Activated CD4-positive, alpha-beta T cell treated with anti-CD3 and anti-CD28 coated beads, Interleukin-2, amount 50 U/mL, for 24 hours (primary cell): ENCODE measurements at places on chromosomes 2 and 18.
A peak's percentile ranks its signal among the peaks of the same experiment; 100 is the strongest.

DNA sequence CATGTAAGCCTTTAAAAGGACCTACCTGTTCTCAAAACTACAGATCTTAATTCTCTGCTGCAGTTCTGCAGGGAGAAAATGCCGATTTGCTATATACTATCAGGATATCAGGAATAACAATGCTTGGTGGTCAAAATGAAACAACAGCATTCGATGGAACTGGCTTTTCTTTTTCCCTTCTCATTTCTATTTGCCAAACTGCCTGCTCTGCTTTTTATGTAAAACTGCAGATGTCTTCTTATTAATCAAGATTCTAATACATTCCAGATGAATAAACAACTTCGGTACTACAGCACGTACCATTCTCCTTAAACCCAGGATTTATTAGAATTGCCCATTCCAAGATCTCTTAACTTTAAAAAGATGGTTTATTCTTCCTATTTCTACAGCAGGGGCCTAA is 100.9 kb downstream of the ZNF521 start:
- DNase-seq: no peak

DNA sequence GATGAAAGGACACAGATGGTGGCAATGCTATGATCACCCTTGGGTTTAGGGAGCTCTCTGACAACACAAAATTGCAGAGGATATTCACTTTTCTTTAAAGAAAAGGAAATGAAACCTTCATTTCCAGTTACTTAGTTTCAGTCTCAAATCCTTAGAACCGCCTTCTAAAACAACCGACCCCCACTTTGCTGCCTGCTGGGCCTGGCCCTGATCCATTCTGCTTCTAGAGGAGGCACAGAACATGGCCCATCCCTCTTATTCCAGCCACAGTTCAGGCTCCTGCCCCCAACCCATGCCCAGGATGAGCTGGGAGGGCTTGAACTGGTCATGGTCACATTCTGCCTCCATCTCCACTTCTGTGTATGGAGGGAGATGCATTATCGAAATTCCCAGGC is 311.6 kb downstream of the EN1 start:
- no peak for DNase-seq

DNA sequence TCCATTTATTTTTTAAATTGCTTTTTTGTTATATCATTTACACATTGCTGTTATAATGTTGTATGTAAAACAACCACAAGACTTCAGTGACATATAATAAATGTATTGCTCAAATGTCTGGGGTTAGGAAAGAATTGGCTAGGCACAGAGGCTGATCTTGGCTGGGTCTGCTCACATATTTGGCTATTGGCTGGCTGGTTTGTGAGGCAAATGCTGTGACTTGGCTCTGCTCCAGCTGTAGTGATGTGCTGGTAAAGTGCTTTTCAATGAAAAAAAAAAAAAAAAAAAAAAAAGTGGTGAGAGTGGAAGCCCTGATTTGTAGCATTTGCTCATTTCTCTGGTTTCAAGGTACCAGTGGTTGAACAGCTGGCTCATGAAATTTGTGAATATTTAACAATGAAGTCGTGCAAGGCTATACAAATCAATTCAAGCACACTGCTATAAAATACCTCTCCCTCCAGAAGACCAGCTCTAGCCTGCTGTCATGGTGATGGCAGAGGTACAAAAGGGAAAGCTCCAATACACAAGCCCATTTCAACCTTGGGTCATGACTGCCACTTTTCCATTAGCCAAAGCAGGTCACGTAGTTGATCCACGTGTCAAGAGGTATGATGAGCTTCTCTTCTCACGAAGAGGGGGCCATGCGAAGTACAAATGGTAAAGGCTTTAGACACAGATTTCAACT is 43.7 kb upstream of the RIT2 start:
- no peak for DNase-seq

DNA sequence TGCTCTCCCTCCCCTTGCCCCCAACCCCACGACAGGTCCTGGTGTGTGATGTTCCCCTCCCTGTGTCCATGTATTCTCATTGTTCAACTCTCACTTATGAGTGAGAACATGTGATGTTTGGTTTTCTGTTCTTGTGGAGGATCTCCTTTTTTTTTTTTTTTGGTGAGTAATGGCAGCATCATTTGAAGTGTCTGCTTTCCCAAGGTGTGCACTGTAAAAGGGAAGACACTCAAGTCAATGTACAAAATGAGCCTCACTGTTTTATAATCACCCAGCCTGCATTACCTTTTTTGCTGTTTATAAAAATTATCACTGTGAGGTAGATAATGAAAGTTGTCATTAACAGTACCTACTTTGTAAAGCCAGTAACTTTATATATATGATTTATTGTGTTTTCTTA is 56.9 kb downstream of the INSIG2 start:
- no peak for DNase-seq

DNA sequence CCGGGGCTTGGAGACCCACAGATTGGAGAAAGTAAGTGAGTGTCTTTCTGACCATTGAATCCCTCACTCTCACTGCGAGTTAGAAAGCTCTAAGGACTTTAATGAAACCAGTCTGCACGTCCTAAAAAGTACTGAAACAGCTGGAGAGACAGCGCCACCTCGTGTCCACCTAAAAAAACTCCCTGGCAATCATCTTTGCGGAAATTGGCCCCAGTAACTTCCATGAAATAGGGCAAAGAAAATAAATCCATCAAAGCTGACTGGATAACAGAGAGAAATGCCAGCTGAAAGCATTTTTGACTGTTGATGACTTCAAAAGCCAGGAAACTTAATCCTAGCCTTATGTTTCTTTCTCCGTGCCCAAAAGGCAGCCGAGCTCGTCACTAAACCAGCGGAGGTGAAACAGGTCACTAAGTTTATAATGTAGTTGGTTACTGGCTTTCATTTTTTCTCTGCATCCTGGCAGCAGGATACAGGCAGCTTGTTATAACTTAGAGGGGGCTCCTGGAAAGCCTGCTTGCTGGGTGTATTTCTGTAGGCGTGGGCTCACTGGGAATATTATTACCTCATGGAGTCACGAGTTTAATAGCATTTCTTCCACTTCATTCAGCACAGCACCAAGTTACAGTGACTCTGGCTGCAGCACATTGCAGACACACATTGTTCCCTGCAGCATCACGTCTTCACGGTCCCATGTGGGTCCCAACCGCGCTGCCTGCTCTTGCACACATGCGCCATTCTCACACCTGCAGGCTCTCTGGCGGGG is 266.5 kb downstream of the HRH4 start:
- peak; percentile 12 for DNase-seq

DNA sequence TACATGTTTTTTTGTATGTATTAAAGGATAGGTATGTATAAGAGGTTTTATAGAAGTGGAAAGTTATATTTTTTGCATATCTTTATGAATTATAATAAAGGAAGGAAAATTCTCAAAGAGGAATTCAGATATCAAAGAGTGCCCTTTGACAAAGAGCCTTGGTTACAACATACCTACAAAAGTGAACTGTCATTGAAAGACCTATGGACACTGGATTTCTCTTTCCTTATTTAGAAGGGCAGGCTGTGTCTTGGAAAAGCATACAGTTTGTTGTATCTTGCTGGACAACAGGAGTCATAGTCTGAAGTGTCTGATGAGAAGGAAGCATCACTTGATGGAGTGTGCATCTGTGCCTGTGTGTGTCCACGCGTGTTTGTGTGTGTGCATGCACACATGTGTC is 15.2 kb downstream of the UGT1A10 start:
- no peak for DNase-seq

- no peak for DNase-seq
Measured at GRCh38 chr2:74079522-74080341, 68.0 kb downstream of the BOLA3 start.
